ENCODE measurements at places on chromosomes 11 and 22.
A peak's percentile ranks its signal among the peaks of the same experiment; 100 is the strongest.

DNA sequence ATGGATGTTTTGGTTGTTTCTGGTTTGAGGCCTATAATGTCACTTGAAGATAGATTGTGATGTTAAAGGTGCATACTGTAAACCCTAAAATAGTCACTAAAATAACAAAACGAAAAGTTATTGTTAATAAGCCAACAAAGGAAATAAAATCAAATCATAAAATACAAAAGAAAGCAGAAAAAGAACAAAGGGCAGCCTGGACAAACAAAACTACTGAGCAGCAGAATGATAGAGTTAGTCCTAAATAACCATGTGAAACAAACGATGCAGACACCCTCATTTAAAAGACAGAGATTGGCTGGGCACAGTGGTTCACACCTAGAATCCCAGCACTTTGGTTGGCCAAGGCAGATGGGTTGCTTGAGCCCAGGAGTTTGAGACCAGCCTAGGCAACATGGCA, 90.9 kb upstream of the GAL start:
- no peak for DNase-seq

- no peak for DNase-seq
These were observed 9.6 kb downstream of the SMTNL1 start for GRCh38 chr11:57546869-57547475.

DNA sequence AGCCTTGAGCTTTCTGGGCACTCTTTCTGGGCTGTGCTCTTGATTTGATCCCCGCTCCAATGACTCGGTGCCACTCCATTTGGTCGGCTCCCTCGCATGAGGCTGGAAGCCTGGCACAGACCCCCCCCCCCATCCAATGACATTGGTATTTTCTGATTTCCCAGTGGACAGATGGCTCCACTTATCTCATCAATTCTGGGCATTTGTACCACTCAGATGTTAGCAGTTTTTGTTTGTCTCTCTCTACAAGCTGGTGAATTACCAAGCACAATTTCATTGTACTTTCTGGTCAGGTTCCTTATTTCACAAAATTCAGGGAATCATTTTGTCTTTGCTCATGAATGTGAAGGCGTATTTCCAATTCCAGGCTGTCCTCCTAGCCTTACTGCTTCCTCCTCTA, 9.1 kb downstream of the DNAL4 start:
- no peak for DNase-seq

DNA sequence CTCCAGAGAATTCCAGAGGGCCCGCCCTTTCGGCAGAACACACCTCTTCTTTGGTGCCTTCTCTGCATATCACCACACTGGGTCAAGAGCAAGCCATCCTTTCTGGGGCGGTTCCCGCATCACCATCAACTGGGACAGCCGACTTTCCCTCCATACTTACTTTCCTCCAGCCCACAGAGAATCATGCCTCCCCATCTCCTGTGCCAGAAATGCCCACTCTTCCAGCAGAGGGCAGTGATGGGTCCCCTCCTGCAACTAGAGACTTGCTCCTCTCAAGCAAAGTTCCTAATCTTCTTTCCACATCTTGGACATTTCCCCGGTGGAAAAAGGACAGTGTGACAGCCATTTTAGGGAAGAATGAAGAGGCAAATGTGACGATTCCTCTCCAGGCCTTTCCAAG, 157.7 kb downstream of the C11orf91 start:
- DNase-seq: peak; percentile 50

GRCh38 chr11:128210148-128210940, 377.0 kb downstream of the ETS1 start:
- no peak for DNase-seq

DNA sequence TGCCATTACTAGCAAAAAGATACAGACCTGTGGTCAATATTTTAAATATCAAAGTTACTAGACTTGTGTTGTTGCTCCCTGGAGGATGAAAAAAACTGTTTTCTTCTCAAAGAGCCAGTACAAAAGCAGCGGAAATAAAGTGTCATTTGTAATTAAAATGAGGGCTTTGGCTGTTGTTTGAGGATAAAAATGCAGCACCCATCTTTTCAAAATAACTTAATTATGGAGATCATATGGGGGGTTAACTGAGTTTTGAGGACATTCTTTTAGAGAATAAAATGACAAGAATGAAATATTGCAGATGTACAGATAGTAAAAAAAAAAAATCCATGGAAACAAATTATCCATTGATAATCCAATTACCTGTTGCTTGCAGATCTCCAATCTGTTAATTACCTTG, 1484.4 kb downstream of the LRRC4C start:
- DNase-seq: no peak

DNA sequence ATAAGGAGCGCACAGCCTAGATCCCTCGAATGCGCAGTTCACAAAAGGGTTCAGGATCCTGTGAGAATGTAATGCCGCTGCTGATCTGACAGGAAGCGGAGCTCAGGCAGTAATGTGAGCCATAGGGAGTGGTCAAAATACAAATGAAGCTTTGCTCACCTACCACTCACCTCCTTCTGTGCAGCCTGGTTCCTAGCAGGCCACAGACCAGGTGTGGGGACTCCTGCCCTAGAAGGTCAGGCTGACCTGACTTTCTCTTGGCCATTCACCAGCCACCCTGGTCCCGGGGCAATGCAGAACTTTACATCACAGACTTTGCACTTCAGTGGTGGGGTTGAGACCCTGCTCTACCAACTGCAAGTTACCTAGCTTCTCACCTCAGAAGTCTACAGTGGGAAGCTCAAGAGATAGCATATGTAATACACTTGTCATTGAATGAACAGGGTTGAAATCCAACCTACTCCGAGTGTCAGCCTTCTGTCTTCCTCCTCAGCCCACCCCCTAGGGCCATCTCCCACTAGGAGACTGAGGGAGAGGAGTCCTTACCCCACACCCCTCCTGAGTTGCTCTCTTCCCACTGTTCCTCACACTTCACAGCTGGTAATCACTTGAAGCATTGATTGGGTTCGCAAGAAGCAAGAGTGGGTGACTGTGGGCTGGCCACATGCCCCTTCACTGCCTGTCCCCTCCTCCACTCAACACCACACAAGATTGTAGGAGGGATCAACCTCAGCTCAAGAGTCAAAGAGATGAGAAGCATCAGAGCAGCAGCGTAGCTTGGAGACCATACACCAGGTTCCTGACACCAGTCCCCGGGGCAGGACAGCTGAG, 2.0 kb upstream of the KCNJ1 start:
- DNase-seq: peak; percentile 47

GRCh38 chr11:72573855-72574445, 100.3 kb downstream of the PDE2A start:
- no peak for DNase-seq

GRCh38 chr22:27203276-27203660, 545.9 kb downstream of the MIAT start:
- DNase-seq: no peak

DNA sequence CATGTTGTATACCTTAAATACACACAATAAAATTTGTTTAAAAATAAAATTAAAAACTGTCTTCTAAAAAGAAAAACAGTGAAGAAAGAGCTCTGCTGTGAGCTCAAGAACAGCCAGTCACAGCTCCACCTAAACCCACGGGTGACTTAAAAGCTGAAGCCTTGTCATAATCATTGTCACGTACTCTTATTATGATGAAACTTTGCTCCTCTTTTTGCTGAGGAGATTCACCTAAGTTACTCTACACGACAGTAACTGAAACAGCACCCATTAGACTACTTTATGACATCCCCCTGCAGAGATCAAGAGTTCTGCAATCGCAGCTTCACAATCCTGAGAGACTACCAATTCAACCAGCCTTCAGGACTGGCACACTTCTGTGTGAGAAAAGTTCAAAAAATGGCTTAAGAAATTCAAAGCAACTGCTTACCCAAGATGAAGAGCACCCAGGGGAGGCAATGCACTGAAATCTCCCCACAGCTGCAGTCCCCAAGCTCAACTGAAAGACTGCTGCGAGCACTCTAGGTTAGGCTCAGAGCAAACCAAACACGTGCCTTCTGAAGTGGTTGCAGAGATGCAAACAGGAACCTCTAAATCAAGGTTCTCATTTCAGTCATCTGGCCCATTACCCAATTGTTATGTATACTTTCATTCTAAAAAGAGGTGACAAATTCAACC, at the start of gene JAML:
JAML (minus strand) TSS at position 501 of the 678 bp plus-strand sequence. CDS start 10,145 bp downstream, outside the sequence.
- peak; percentile 76 for DNase-seq

DNA sequence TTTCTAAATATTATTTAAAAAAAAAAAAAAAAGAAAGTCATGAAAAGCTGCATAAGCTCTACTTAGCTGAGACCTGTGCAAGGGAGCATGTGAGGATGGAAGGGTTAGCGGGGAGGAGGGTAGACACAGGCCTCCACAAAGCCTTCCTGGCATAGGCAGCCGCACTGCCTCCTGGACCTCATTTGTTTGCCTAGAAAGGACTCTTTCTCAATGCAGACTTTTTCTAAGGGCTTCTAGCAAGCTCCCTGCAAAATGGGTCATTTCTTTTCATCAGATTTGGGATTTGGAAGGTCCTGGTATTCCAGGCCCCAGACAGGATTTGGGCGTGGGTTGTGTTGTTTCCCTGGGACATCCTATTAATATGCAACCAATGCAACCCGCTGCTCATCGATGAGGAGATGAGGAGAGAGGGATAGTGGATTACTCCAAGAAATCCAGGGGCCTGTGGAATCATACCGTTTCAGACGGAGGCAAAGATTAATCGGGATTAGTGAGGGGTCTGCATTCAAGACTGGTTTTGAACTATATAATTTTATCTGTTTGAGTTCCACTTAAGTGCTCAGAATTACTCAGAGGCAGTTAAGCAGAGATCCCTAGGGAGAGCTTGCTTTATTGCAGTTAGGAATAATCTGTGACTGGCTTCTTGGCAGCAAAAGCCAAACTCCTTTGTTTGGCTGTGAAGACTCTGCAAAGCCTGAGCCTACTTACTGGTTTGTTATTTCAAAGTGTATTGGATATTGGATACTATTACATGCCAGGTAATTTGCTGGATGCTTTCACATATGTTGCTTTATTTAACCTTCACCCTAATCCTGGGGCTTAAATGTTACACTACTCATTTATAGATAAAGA, 106.9 kb upstream of the NAV2 start:
- DNase-seq: no peak

DNA sequence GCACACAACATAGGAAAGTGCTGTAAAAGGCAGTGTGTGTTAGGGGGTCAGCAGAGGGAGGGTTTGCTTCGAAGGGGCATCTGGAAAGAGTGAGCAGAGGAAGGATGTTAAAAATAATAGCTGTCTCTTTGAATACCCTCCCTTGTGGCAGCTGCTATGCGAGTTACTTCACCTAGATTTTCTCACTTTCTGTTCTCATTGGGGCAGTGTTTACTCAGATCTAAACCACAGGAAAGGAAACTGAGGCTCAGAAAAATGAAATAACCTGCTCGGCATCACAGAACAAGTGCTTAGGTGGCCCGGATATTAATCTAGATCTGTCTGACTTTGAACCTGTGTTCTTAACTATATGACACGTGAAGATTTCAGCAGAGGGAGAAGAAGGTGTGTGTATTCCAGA, 125.3 kb downstream of the C11orf91 start:
- no peak for DNase-seq

GRCh38 chr22:43509337-43509736, 97.5 kb downstream of the MPPED1 start:
- DNase-seq: no peak

DNA sequence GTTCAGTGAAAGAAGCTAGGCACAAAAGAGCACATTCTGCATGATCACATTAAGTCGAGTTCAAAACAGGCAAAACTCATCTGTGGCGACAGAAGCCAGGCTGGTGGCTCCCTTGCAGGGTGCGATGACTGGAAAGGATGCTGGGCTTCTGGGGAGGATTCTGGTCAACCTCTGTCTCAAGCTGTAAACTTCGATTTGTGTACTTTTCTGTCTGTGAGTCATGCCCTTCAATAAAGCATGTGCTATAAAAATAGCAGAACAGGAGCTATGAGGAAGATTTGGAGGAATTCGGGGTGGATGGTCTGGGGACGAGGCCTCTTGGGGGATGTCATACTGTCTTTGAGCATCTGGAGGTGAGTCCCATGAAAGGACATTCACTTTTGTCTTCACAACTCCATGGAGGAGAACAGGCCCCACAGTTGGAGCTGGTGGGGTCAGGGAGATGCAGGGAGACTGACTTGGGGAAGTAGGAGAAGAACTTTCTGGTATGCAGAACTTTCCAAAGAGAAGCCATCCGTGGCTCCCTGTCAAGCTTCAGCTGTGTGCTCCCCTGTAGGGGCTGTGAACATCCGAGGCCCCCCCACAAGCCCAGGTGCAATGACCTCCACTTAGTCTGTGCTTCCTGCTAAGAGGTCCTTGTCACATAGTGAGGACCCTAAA, 77.8 kb upstream of the LINC01488 start:
- DNase-seq: no peak

Data from activated T-cell treated with anti-CD3 and anti-CD28 coated beads, Interleukin-2, amount 50 U/mL, for 24 hours (primary cell).